Inflammatory macrophage (primary cell): ENCODE measurements at places on chromosomes 3 and 15.
A peak's percentile ranks its signal among the peaks of the same experiment; 100 is the strongest.

DNA sequence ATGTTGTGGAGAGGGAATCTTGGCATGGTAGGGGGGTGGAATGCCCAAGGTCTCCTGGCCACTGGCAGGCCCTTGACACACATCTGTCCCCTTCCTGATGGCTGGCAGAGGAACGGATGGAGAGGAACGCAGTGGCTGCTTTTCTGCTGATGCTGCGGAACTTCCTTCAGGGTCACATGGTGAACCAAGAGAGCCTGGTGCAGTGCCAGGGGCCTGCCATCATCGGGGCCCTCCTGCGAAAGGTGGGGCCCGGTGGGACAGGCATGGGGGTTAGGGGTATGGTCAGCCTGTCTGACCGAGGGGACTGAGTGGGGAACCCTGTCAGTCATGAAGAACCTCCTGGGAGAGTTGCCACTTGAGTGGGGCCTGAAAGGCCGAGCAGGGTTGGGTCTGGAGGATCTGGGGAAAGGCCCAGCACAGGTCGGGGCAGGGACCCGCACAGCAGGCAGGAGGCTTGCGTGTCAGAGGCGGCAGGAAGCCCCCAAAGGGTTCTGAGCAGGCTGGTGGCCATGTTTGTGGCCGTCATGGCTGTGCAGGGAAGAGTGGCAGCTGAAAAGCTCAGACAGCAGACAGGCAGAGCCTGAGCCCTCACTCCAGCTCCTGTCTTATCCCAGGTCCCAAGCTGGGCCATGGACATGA lies 18.1 kb downstream of the NBEAL2 start:
- DNase-seq: no peak

DNA sequence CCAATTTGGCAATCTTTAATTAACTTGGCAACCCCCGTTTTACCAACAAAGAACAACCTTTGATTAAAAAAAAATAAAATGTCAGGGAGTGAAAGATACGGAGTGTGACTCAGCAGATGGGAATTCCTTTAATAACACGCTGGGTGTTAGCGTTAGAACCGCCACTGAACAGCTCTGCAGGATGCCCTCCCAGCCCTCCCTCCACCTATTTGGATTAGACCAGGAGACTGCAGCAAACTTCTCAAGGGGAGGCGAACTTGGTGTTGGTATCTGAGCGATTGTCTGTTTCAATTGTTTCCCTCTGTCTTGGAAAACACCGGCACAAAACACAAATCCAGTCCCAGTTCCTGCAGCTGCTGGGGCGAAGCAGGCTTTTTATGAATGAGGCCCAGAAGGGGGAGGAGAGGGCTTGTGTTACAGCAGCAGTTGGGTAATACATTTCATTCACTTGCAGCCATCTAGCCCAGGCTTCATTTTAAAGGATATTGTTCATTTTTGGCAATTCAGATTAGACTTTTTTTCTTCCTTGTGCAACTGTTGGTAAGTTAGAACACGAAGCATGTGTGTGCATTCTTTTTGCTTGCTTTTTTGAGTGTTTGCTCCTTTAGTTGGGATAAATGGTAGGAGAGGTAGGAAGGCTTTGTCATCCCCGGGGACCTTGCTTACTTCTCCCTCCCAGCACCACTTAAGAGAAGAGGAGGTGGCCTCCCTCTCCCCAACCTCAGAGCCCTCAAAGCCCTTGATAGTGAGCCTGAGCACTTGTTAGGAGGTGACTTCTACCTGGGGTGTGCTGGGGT lies 152.3 kb downstream of the IGF1R start:
- peak; percentile 47 for DNase-seq

DNA sequence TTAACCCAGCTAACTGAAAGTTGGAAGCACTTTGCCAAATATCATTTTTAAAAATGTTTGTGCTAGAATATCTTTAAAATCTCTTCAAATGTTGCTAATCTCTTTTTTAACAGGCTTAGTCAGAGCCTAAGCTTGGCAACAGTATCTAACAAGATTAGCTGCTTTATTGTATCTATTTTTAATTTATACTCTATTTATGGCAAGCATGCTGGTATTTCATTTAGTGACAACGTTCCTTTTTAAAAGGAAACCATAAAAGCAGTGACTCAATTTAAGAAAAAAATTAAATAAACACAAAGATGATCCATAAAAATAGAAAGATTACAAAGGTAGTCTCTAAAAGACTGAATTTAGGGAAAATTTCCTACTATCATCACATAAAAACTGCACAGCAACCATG lies 40.5 kb downstream of the SLC12A6 start:
- no peak for DNase-seq

DNA sequence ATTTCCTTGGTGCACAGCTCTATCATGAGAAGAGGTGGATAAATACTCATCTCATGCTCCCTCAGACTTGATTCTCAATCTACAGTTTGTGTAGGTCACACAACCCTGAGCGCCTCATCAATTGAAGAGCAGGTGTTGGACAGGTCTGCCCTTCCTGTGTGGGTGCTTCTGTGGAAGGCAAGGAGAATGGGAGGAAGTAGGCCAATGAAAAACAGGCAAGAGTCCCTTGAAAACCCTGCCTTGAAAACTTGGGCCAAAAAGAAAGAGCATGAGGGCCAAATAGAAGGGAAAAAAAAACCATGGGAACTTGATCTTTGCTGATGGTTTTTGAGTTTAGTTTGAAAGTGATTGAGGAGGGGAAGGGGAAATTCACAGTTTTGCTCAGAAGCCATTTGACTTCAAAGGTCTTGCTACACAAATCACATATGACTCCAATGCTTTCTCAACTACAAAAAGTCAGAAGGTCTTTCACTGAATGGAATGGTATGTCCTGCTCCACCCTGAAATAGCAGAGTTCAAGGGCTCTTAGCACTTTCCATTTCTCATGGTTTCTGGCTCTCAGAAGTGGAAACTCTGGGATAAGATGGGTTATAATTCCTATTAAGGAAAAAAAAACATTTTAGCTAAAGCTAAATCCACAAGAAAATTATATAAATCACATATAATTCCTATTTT lies 37.2 kb upstream of the TM4SF1 start:
- DNase-seq: peak; percentile 56

- DNase-seq: no peak
These were observed 65.4 kb upstream of the XCR1 start for GRCh38 chr3:46092702-46093080.

DNA sequence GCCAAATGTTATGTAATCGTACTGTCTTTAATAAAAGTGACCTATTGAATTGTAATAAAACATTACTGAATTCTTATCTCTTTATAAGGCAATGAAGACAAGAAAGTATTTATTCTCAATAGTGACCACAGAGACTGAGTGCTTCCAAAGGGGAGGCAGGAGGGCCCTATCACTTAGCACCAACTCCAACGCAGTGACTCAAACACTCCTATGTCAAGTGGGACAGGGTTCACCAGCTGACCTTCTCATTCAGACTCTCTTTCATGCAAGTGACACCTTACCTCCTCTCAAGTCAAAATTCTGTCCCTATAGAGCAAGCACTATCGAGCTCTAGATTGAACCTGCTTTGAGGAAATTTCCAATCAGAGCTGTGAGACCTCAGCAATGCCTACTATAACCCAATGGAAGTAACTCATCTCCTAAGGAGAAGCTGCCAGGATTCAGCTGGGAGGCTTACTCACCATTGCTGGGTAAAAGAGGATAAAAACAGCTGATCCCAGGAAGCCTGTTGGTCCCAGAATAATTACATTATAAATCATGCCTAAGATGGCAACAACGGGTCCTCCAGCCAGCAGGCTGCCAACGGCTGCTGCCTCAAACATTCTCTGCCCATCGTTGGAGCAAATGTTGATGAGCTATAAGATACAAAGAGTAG lies 35.6 kb downstream of the ABCC5 start:
- DNase-seq: no peak

DNA sequence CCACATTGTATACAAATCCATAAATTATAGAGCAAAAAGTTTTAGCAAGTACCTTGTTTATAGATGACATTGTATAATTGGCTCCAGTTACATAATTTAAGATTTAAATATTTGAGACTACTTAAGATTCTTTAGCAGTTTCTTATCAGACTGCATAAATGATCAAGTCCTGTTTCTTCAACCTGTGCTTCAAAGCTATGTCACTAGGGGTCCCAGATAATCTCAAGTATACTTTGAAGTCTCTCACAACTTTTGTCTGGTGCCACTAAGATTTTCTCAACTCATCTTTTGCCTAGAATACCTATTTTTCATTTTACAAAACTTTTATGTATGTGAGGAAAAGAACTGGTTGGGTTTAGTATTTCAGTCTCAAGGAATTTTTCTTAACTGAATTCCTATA lies 205.5 kb downstream of the STAG1 start:
- no peak for DNase-seq

- peak; percentile 30 for DNase-seq
These were observed 108.8 kb downstream of the XXYLT1 start for GRCh38 chr3:195162033-195162669.
